ENCODE measurements at places on chromosomes 3 and 15.

GRCh38 chr3:94787734-94788270 is 724.9 kb downstream of the NSUN3 start:
- DNase-seq = no peak

GRCh38 chr3:149090907-149091306 is 4.6 kb upstream of the HLTF start:
- DNase-seq = no peak

GRCh38 chr15:50773389-50773788 is 7.9 kb upstream of the SPPL2A start:
- DNase-seq = no peak

- DNase-seq = no peak
Measured at GRCh38 chr3:156098437-156099035, 21.8 kb upstream of the KCNAB1 start.

DNA sequence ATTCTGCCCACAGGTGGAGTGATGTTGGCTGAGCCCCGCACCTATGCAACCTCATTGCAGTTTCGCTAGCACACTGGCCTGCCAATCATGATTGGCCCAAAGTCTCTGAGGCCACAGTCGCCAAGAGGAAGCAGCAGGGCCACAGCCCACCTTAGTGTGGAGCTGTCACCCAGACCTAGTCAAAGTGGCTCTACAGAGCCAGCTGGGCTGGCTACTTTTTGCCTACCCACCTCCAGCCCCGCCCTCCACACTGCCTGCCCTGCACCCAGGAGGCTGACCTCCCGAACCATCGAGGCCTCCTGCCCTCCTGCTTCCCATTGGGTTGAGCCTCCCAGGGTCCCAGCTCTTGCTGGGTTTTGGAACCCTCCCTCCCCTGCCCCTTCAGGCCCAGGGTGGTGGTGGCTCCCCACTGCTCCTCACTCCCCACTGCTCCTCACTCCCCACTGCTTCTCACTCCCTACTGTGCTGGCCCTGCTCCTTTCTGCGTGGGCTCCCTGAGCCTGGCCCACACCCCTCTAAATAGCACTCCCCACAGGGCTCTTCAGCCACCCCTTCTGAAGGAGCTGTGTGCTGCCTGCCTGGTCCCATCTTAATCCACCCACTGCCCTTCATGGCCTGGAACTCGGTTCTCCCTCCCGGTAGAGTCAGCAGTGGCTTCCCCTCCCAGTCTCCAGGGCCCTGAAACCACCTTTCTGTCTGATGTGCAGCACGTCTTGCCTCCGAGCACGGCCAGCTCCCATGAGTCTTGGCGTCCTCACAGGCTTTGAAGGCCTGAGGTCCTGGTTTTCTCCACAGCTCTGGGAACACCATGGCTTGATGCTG is 89.3 kb downstream of the WNT7A start:
- no peak for DNase-seq

GRCh38 chr3:23834082-23834870 is 28.5 kb downstream of the UBE2E1 start:
- no peak for DNase-seq

- DNase-seq = no peak
Measured at GRCh38 chr15:71393383-71393782, 278.1 kb downstream of the THSD4 start.

- DNase-seq = no peak
Measured at GRCh38 chr3:86991840-86992435, 989 bp upstream of the VGLL3 start.

GRCh38 chr3:122366379-122366749 is 16.7 kb downstream of the MIX23 start:
- no peak for DNase-seq

- no peak for DNase-seq
Measured at GRCh38 chr3:12890610-12891390, 49.4 kb upstream of the RPL32 start.

- no peak for DNase-seq
Measured at GRCh38 chr15:92050220-92050898, 196.9 kb downstream of the SLCO3A1 start.

- no peak for DNase-seq
Measured at GRCh38 chr3:3842356-3842755, 43.1 kb downstream of the LRRN1 start.

DNA sequence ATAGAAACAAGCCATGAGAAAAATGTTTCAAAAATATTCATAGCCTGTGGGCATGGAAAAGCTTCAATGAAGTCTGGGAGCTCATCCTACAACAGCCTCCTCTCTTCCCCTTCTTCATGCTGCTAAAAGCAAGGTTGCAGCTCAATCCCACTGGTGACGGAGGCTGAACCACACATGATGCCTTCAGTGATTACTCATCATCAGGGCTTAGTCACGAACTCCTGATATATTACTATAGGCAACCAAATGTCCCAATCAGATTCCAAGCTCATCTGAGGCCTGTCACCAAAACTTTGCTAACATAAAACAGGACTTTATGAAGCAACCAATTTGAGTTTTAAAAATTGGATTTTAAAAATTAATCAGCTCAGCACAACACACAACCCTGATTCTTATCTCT is 24.0 kb upstream of the SLC24A5 start:
- no peak for DNase-seq

GRCh38 chr3:192905980-192906678 is 11.5 kb downstream of the MB21D2 start:
- DNase-seq = no peak

- no peak for DNase-seq
Measured at GRCh38 chr3:120393243-120393642, 44.1 kb upstream of the LRRC58 start.

GRCh38 chr3:140344601-140345205 is 333.2 kb upstream of the TRIM42 start:
- DNase-seq = no peak

DNA sequence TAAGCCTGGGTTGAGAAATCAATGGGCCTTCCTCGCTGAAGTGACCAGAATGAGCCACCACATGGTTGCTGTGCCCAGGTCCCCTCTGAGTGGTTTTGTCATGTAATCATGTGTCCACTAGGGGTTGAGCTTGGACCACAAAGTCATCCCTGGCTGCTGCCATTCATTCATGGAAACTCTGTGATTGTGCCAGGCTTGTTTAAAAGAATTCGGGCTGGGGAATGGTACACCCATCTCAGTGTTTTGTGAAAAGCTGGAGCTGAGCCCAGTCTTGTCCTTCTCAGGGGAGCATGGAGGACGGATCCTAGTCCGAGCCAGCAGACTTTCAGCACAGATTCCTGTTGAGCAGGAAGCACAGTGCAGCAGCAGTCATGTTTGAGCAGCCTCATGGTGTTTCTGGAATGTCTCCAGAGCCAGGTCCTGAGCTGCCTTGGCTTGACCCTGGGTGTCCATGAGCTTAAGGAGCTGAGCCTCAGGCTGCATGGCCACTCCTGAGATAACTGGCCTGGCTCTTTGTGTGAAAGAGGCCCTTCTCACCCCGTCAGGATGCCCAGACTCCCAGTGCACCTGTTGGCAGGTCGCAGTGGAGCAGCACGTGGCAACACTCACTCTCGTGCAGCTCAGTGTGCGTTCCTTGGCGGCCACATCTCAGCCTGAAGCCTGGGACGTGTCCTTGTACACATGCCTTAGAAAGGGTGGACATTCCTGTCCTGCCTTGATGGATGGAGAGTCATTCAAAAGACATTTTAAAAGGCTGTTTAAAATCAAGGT is 260.3 kb upstream of the TPM1 start:
- peak; percentile 74 for DNase-seq

DNA sequence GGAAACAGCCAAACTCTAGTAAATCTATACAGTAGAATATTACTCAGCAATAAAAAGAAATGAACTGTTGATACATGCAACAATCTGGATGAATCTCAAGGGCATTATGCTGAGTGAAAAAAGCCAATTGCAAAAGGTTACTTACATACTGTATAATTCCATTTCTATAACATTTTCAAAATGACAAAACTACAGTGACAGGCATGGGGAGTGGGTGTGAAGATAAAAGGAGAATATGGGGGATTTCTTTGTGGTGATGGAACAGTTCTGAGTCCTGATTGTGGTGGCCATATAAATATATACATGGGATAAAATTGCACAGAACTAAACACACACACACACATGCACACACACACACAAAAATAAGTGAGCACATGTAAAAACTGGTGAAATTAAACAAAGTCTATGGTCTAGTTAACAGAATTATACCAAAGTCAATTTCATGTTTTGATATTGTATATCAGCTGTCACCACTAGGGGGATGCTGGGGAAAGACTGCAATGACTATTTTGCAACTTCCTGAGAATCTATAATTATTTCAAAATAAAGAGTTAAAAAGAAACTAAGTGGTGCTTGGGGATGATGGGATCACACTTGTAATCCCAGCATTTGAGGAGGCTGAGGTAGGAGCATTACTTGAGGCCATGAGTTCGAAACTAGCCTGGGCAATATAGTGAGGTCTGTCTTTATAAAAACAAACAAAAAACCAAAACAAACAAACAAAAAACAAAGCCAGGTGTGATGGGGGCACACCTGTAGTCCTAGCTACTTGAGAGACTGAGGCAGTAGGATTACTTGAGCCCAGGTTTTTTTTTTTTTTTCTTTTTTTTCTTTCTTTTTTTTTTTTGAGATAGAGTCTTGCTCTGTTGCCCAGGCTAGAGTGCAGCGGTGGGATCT is 66.0 kb downstream of the SPTSSB start:
- DNase-seq = no peak

DNA sequence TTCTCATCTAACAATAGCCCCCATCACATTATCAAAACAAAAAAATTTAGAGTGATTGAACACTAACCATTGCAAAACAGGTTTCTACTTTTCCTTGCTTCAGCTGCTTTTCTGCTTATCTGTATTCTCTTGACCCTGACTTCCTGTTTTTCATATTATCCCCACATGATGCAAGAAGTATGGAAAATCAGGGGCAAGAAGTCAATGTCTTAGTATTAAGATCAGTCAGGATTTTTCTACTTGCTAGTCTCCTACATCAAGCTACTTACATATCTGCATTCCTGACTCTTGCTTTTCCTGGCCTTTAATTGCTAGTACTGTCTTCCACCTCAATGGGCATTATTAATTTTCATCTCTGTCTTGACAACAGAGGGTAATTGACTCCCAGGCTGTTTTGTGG is 300.2 kb downstream of the OTOL1 start:
- DNase-seq = no peak

- DNase-seq = no peak
Measured at GRCh38 chr15:48096355-48096786, 24.4 kb upstream of the SLC24A5 start.

GRCh38 chr15:34609102-34610057 is 25.9 kb upstream of the GOLGA8B start:
- no peak for DNase-seq

Measured in uterus (tissue), 4 donors.